Right lung (tissue), 10 donors: ENCODE measurements at places on chromosomes 16 and 17. TPM values are rescaled to one million over a fixed set of nuclear protein-coding genes. Genes with fewer than 3 reads are reported as not detected.

The ZNF594 gene
- polyA plus RNA-seq: 19.9 TPM

The SLX1A gene
- 28.5 TPM for polyA plus RNA-seq

- DNase-seq: no peak
Observed at GRCh38 chr17:81241648-81242420, 2.7 kb downstream of the NDUFAF8 start.

- DNase-seq: peak; percentile 71
Observed at GRCh38 chr17:78041386-78042179, 83.1 kb downstream of the TNRC6C start.

The C16orf92 gene
- not detected for polyA plus RNA-seq

The CETP gene
- 11.3 TPM for polyA plus RNA-seq

DNA sequence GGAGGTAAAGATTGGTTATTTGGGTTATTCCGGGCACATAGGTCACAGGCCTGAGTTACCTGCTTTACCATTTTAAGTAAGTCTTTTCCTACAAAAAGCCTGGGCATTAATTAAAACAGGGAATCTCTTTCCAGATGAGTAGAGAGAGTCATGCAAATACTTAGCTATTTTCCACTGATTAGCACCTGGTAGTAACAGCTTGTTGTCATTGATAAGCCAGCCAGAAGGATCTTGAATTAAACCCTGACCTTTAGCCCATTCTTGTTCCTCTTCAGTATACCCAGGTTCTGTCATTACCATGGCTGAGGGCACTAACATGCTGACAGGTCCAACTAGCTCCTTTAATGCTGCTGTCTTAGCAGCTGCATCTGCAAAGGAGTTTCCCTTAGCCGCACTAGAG is 44.4 kb upstream of the ARL4D start:
- no peak for DNase-seq

DNA sequence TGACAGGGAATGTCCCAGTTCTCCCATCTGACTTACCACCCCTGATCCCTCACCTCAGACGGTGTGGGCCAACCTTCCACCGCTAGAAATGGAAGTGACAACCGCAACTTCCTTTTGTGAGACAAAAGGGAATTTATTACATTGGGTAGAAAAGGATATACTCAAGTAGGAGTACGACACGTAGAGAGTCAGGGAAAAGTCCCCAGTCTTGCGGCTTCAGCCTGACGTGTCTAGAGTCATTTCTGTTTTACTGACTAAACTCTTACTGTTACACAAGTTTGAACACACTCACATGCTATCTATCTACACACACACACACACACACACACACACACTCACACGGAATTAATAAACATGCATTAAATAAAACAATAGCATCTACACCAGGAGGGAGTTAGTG is 178.9 kb downstream of the COPRS start:
- no peak for DNase-seq

DNA sequence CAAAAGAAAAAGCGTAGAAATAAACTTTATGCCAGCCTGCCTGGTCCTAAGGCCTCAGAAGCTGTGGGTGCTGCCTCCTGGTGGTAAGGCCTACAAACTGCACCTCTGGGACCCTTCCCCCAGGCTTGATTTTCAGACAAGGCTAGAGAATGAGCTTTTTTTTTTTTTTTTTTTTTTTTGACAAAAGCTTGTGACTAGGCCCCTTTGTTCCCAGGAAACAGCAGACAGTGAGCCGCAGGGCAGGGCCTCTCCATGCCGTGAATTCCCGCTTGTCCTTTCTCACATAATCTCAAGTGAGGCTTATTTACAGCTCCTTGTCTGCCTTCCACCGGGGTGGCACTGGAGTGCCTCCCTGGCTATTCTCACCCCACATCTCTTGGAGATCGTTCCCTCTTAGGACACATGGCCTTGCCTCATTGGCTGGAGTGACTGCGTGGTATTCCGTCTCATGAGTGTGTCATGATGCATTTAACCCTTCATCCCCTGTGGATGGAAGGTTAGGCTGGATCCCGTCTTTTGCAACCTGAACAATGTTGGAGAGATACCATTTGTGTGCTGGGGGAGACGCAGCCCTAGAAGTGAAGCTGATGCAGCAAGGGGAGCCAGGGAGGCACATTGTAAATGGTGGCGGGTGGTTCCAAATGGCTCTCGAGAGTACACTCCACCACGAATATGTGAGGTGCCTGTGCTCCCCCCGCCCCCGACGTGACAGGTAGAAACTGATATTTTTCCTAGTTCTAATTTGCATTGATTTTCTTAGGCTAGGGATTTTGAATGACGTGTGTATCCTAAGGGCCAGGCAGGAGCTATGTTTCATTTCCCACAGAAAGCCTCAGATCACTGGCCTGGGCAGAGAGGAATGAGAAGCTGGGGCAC is 49.6 kb downstream of the USP22 start:
- peak; percentile 78 for DNase-seq

DNA sequence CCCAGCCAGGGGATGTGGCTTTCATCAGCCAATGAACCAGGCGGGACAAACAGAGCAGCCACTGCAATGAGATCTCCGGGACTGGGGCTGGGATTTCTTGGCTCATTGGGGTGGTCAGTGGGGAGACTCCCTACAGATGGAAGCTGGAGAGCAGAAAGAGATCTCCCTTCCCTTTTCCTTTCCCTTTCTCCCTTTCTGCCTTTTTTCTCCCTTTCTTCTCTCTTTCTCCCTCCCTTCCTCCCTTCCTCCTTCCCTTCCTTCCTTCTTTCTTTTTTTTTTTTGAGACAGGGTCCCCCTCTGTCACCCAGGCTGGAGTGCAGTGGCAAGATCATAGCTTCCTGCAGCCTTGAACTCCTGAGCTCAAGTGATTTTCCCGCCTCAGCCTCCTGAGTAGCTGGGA is 14.0 kb downstream of the LAT start:
- no peak for DNase-seq

The CACNG3 gene
- not detected for polyA plus RNA-seq

- DNase-seq: no peak
Observed at GRCh38 chr16:70576431-70577255, 53.0 kb downstream of the SF3B3 start.

The ADAM11 gene
- polyA plus RNA-seq: 2.4 TPM

- no peak for DNase-seq
Observed at GRCh38 chr17:10091046-10091445, 107.4 kb downstream of the GAS7 start.

DNA sequence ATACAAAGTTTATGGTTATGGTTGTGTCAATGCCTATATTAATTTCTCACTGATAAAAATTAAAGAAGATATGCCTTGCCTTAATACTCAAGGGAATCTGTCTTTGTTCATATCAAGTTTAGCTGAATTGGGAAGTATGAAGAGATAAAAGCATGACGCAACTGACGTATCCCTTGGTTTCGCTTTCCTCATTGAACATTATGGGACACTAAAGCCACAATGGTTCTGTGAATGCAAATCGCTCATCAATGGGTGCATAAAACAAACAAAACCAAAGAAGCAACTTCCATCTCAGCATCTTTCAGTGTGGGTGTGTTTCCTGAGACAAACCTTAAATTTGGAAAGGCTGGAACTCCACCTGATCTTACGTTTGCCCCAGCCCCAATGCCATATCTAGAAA is 108.2 kb downstream of the NPIPB5 start:
- DNase-seq: no peak

The PSME3 gene
- polyA plus RNA-seq: 78.5 TPM

DNA sequence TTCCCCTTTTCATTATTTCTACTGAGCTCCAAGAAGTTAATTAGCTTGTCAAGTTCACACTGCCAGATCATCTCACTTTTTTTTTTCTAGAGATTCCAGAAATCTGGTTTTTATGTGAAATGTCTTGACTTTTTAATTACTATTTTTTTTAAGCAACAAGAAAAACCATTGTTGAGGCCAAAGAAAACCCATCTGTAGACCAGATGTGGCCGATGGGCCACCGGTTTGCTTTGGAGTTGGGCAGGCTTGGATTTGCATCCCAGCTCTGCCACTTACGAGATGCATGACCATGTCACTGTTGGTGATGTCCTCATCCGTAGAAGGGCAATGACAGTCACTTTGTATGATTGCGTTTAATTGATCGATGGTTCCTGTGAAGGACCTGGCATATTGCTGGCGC is 34.2 kb upstream of the MRTFB start:
- no peak for DNase-seq

- no peak for DNase-seq
Observed at GRCh38 chr16:48212033-48212432, 32.1 kb upstream of the LONP2 start.

The GAST gene
- polyA plus RNA-seq: not detected

The KIF2B gene
- not detected for polyA plus RNA-seq

The ABCA5 gene
- 22.3 TPM for polyA plus RNA-seq

- DNase-seq: no peak
Observed at GRCh38 chr16:71927383-71927782, 32.1 kb downstream of the IST1 start.
